Stimulated activated CD4-positive, alpha-beta T cell treated with anti-CD3 and anti-CD28 coated beads, Interleukin-15, amount 100 ng/mL, for 24 hours (primary cell): ENCODE measurements at places on chromosomes 7 and 10.

DNA sequence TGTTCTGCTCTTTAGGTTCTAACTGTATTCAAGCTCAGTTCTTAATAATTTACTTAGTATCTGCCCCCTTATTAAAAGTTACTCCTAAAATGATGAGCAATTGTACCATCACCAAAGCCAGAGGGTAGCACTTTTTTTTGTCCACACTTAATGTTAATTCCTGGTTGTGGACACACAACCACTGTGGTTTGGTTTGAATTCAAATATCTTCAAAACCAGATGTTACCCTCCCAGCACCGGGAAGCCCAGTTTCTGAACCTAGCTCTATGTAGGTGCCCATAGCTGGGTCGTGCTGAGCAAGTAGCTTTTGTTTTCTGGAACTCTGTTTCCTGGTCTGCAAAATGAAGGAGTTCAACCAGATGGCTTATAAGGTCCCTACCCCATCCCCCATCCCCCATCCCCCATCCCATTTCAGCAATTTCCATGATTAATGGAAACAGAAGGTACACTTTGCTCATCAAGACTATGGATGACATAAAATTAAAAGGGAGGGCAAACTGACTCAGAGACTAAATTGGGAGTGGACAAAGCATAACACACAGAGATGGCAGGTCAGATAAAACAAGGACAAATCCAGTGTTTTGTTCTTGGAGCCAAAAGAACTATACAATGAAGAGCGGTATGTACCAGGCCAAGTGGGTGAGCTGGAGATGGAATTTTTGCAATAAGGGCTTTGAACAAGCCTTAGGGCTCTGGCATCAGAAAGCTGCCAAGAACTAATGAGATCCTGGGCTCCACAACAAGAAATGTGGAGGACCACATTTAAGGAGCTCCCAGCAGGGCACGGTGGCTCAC lies 56.7 kb downstream of the DLG5 start:
- DNase-seq, result no peak

DNA sequence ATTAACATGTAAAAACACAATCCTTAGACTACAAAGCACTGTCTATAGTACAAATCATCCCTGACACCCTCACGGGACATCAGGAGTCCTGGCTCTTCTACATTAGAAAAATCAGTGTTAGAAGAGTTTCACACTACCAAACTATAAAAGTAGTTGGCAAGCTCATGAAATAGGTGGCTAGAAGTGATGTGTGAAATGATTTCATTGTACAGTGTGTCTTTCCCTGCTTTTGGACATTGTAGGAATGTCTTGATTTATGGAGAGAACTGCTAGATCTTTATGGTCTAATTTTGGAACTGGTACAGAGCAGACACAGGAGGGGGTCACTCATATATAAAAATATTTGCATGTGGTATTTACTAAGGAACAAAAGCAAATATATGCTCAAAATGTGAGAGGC lies 33.2 kb downstream of the SEMA3A start:
- DNase-seq, result no peak

GRCh38 chr7:142557971-142558582 lies 191.2 kb upstream of the PRSS1 start:
- peak; percentile 66 for DNase-seq

DNA sequence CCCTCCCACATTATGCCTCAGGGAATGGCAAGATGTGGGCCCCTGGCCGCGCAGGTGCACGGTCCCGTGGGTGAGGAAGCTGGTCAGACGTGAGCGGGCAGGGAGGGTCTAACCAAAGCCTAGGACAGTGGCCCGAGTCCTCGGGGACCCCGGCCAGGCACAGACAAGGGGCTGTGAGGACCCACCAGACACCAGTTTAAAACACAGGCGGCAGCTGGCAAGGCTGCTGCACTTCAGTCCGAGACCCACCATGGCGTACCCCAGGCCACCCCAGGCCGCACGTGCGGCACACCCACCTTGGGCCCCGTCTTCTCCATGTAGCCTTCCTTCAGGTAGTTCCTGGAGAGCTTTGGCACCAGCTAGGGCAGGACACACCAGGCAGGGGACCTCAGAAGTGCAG lies 23.5 kb downstream of the GET4 start:
- no peak for DNase-seq

DNA sequence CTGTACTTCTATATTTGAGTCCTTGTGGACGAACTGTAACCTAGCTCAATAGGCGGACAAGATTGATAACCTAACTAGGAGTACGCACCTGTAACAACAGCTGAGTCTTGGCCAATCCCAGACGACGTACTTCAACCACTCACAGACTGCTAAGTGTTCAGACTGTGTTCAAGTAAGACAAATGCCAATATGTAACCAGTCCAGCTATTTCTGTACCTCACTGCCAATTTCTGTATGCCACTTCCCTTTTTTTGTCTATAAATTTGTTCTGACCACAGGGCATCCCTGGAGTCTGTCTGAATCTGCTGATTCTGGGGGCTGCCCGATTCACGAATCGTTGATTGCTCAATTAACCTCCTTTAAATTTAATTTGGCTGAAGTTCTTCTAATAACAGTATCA lies 32.2 kb downstream of the HACD1 start:
- DNase-seq, result no peak

DNA sequence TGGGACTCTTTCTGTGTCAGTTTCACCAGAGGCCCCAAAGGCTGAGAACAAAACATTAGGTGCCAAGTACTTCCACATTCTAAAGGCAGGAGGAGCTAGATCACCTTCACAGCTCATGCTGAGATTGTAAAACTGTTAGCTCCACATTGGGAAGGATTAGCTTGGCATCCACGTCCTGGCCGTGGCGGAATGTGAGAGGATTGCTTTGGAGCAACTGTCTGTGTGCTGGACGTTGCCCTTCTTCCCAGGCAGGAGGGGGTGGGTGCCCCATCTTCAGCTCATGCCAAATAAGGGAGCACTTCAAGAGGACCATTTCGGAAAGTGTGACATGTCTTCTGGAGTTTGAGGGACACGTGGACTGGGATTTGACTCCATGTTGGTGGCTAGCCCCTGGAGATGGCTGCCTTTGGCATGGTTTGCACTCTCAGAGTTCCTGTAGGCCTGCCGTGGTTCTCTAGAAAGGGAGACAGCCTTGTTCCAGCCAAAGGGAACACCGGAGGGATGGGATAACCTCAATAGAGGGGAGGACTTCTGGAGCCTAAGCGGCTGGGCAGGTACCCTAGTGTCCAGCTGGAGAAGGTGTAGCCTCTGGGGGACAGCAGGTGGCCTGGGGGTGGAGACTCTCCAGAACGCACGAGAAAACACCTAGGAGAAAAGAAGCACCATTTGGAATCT lies 19.9 kb upstream of the FMC1 start:
- DNase-seq, result no peak

- DNase-seq, result no peak
These were observed 10.3 kb downstream of the TECPR1 start for GRCh38 chr7:98241674-98242241.

GRCh38 chr10:29081951-29082685 lies 206.8 kb upstream of the LYZL1 start:
- DNase-seq, result no peak

DNA sequence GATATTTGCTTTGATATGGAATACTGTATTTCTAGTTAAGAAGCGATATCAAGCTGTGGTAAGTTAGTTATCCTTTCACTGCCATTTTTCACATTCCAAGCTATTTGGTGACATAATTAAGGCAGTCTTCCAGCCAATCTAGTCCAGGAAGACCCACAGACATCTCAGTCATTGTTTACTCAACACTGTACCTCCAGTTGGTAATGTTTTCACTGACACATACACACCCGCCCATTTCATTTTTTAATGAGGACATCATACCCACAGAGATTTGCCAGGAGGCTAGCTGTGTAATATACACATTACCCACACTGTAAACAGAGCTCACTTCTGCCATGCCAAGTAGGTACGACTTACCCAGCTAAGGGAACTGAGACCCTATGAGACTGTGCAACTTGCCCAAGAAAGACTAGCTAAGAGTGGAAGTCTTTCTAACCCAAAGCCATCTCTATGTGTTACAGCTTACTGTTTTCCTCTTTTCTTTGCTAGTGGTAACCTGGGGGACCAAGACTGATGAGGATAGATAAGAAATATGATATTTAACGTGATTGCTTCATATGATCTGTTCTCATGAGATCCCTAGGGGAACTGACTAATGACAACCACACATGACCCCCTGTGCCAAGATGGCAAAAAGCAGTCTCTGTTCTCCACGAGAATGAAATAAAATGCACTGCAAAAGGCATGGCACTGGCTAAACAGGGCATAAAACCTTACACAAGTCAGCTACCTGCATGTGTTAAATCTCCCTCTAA lies 179.0 kb downstream of the DGKI start:
- no peak for DNase-seq

- DNase-seq, result no peak
These were observed 101.5 kb downstream of the ORC5 start for GRCh38 chr7:104106108-104106905.

DNA sequence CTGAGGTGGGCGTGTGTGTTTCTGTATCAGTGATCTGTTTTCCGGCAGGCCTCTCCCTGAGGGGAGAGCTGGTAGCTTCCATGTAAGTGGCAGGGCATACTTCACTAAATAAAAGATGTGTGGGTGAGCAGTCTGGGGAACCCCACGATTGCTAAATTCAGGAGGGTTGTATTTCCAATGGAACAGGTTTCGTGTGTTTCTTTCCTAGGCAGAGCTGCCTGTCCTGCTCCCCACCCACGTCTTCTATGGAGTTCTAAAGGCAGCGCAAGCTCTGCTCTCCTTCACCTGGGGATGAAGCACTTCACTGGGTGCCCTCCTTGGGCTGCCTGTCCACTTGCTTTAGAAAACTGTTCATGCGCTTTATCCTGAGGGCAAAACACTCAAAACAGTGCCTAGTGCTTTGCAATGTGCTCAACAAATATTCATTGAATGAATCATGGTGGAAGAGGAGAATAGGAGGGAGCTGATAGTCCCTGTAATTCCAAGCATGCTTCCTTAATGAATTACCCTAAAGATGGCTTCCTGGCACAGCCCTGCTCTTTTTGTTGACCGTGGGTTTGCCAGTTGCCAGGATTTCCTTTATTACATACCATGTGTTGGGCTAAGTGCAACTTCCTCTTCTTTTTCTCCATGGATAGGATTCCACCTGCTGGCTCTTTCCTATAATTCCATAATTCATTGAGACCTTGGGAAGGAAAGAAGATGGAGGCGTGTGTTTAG lies 50.6 kb upstream of the SRPK2 start:
- peak; percentile 21 for DNase-seq

GRCh38 chr7:14836571-14837189 lies 65.9 kb downstream of the DGKB start:
- no peak for DNase-seq

GRCh38 chr10:132920101-132920925 lies 22.1 kb downstream of the CFAP46 start:
- DNase-seq, result no peak

DNA sequence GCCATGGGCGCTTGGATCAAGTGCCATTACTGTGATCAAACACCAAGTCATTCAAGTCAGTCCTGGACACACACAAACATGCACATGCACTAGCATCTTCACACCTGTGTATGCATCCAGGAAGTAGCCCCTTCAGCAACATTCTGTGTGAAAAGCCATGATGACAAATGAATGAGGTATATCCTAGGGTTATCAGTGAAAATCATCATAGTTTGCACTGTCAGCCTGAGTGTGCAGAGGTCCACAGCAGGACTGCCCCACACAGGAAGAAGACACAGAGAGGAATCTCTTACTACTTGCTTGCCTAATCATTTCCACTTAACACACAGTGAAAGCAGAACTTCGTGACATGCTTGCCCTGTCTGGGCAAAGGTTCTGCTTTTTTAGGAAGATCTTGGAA lies 184.0 kb upstream of the ADO start:
- no peak for DNase-seq

DNA sequence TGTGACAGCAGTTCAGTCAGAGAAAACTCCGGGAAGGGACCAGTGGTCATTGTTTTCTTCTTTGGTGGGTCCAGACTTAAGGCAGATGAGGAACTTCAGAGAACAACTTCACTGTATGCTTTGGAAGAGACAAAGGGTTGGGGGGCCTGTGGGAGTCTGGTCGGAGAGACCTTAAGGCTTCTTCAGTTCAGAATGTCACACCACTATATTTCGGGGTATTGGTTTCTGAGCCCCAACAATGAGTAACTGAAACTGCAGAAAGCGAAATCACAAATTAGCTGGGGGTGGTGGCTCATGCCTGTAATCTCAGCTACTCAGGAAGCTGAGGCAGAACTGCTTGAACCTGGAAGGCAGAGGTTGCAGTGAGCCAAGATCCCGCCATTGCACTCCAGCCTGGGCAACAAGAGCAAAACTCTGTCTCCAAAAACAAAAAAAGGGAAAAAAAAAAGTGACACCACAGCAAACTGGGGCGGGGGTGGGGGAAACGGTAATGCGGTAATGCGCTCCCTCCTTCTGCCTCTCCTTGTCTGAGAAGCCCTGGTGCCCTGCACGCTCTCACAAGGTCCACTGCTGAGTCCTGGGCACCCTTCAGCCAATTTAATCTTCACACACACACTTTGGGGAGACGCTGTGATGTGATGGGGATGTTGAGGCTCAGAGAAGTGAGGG lies 2.2 kb upstream of the ADIRF start:
- DNase-seq, result peak; percentile 48

DNA sequence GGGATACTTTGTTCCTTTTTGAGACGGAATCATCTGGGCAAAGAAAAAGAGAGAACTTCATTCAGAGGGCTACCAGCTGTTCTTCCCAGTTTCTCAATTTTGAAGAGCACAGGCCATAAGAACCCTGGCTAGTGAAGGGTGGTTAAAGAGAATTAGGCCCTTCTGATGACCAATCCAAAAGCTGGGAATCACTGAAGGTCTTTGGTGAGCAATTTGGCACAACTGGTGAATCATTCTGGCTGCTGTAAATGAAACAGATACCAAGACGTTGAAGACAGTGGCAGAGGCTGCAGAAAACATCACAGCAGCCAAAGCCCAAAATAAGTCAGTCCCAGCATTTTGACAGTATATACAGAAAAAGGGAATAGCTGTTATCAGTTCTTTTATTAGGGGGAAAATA lies 5.1 kb downstream of the RAPGEF5 start:
- DNase-seq, result no peak

DNA sequence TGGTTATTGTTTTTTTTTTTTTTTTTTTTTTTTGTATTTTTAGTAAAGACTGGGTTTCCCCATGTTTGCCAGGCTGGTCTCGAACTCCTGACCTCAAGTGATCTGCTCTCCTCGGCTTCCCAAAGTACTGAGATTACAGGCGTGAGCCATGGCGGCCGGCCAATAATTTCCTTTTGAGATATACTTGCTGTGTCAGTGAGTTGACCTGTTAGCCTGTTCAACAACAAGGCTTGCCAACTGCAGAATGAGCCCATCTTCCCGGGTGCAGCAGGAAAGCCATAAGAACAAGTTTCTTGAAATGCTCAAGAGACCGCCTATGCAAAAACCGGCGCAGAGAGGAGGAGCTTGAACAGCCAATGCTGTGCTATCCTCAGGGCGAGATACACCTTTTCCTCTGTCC lies 112.5 kb downstream of the PRPF18 start:
- no peak for DNase-seq

- DNase-seq, result no peak
These were observed 601.4 kb downstream of the DNAJB6 start for GRCh38 chr7:157938211-157938610.

GRCh38 chr10:30806850-30807249 lies 177.3 kb upstream of the LYZL2 start:
- DNase-seq, result no peak
